ENCODE measurements at places on chromosomes 3 and 15. TPM values are rescaled to one million over a fixed set of nuclear protein-coding genes. Genes with fewer than 3 reads are reported as not detected.

- no peak for DNase-seq
Measured at GRCh38 chr3:11724615-11725339, 81.1 kb upstream of the VGLL4 start.

The CDC25A gene
- not detected for total RNA-seq

GRCh38 chr3:115581362-115582135, 41.8 kb upstream of the GAP43 start:
- DNase-seq, result no peak

The CPN2 gene
- total RNA-seq, result not detected

DNA sequence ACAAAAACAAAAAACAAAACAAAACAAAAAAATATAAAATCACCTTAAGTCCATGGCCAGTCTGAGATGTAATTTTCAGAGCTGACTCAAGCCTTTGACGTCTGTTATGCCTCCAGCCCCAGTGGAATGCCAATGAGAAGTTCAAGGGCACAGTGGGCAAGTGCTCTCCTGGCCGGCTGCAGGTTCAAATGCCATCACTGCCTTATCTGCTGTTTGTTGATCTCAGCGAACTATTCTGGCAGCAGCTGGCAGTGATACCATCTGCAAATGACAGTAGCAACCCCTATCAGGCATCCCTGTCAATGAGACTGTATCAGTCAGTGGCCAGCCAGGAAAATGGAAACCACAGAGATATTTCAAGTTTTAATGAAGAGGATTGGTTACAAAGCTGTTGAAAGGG, 10.8 kb upstream of the PDE8A start:
- DNase-seq, result no peak

The PRSS50 gene
- total RNA-seq, result not detected

Measured in CD8-positive, alpha-beta T cell (primary cell).